Osteoblast (primary cell): ENCODE measurements at places on chromosomes 13 and 19. TPM values are rescaled to one million over a fixed set of nuclear protein-coding genes. Genes with fewer than 3 reads are reported as not detected.

GRCh38 chr13:108657519-108657918, 28.1 kb downstream of the MYO16 start:
- H3K27me3 ChIP-seq = no peaks in the 10 kb centered on the region
- no peaks in the 10 kb centered on the region for H3K36me3 ChIP-seq
- DNase-seq = no peak
- H3K27ac ChIP-seq = no peak overlapping the region

DNA sequence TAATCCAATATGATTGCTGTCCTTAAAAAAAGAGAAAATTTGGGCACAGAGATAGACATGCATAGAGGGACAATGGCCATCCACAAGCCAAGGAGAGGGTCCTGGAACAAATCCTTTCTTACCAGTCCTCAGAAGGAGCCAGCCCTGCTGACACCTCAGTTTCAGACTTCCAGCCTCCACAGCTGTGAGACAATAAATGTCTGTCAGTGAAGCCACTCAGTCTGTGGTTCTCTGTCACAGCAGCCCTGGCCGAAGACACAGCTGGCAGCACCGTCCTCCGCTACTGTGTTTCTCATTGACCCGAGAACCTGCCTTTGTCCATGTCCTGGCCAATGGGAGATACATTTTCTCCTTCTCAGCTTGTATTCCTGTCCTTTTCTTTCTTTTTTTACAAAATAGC, 207.9 kb downstream of the TM9SF2 start:
- no peaks in the 10 kb centered on the region for H3K36me3 ChIP-seq
- no peak for DNase-seq
- no peaks in the 10 kb centered on the region for H3K4me1 ChIP-seq
- H3K4me3 ChIP-seq = no peak overlapping the region
- H3K27me3 ChIP-seq = peaks cover 3% of the 10 kb centered on the region

GRCh38 chr13:50428183-50428877, 413.1 kb downstream of the KCNRG start:
- H3K27ac ChIP-seq = no peak overlapping the region
- no peaks in the 10 kb centered on the region for H3K36me3 ChIP-seq
- no peak for DNase-seq
- H3K27me3 ChIP-seq = no peaks in the 10 kb centered on the region

GRCh38 chr19:48793271-48793670, 17.6 kb downstream of the BCAT2 start:
- H3K4me1 ChIP-seq = peaks cover 9% of the 10 kb centered on the region
- no peaks in the 10 kb centered on the region for H3K27me3 ChIP-seq
- no peak overlapping the region for H3K4me3 ChIP-seq
- no peaks in the 10 kb centered on the region for H3K36me3 ChIP-seq

DNA sequence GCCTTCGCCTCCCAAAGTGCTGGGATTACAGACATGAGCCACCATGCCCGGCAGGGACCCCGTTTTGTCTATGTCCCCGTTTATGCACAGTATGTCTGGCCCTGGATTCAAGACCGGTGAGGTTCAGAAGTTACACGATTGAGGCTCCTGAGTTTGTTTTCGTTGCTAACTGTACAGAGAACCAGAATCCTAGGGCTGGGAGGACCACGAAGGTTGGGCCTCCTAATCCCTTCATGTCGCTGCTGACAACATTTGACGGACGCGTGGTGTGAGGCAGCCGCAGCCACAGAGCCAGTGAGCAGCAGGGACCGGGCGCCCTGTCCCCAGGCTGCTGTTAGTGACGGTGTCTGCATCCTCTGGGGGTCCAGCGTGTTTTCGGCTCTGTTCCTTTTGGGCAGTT, 91.4 kb downstream of the ATP11A start:
- H3K4me3 ChIP-seq = no peak overlapping the region
- H3K27me3 ChIP-seq = no peaks in the 10 kb centered on the region
- peak; percentile 56 for DNase-seq
- H3K27ac ChIP-seq = no peak overlapping the region

GRCh38 chr13:79533781-79534400, 52.9 kb downstream of the NDFIP2 start:
- H3K36me3 ChIP-seq = peaks cover 9% of the 10 kb centered on the region
- peak; percentile 18 for DNase-seq

GRCh38 chr19:48842789-48843162, 6.5 kb upstream of the HSD17B14 start:
- peak; percentile 92 for DNase-seq
- H3K27ac ChIP-seq = no peak overlapping the region
- no peaks in the 10 kb centered on the region for H3K27me3 ChIP-seq
- no peak overlapping the region for H3K4me3 ChIP-seq
- H3K36me3 ChIP-seq = peaks cover 40% of the 10 kb centered on the region

- no peaks in the 10 kb centered on the region for H3K36me3 ChIP-seq
- H3K27ac ChIP-seq = no peak overlapping the region
- H3K4me1 ChIP-seq = no peaks in the 10 kb centered on the region
- H3K27me3 ChIP-seq = no peaks in the 10 kb centered on the region
- no peak for DNase-seq
Observed at GRCh38 chr19:28869459-28869858, 343.5 kb downstream of the UQCRFS1 start.

The CYP2A13 gene
- total RNA-seq = not detected in 2 replicates

The PSG7 gene
- total RNA-seq = not detected in 2 replicates

The CLDN10 gene
- not detected in 2 replicates for total RNA-seq
